GM19239 (cell line): ENCODE measurements at places on chromosomes 7 and 10.
A peak's percentile ranks its signal among the peaks of the same experiment; 100 is the strongest.

GRCh38 chr10:74909670-74910069 lies 83.3 kb downstream of the KAT6B start:
- no peak for DNase-seq

- no peak for DNase-seq
Measured at GRCh38 chr7:71616217-71616616, 484.3 kb downstream of the GALNT17 start.

- DNase-seq, result no peak
Measured at GRCh38 chr10:107037192-107038122, 127.0 kb downstream of the SORCS1 start.

DNA sequence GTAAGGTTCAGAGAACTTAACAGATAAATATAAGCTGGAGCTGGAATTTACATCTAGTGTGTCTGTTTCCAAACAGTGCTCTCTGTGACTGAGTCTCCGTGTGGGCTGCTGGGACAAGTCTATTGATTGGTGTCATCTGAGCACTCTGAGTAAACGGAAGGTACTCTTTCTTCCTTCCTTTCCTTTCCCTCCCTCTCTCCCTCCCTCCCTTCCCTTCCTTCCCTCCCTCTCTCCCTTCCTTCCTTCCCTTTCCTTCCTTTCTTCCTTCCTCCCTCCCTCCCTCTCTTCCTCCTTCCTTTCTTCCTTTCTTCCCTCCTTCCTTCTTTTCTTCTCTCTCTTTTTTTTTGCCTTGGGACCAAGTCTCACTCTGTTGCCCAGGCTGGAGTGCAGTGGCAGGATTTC lies 61.8 kb downstream of the ANKRD61 start:
- no peak for DNase-seq

DNA sequence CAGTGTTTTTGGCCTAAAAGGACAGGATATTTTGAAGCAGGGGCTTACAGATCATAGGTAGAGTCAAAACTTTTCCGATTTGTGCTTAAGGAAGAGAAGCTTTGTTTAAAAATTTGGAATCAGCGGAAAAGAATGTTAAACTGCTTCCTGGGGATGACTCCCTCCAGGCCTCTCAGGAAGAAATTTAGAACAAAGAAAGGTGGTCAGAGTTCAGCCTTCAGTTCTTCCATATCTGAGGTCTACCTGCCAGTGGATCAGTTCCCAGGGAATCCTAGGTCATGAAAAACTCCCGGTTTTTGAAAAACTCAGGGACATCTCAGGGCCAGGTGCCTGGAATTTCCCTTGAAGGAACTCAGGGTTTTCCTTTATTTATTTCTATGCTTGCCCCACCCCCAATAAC lies 100.3 kb downstream of the MCU start:
- no peak for DNase-seq

GRCh38 chr7:107501593-107501992 lies 31.7 kb downstream of the GPR22 start:
- DNase-seq, result peak; percentile 5

DNA sequence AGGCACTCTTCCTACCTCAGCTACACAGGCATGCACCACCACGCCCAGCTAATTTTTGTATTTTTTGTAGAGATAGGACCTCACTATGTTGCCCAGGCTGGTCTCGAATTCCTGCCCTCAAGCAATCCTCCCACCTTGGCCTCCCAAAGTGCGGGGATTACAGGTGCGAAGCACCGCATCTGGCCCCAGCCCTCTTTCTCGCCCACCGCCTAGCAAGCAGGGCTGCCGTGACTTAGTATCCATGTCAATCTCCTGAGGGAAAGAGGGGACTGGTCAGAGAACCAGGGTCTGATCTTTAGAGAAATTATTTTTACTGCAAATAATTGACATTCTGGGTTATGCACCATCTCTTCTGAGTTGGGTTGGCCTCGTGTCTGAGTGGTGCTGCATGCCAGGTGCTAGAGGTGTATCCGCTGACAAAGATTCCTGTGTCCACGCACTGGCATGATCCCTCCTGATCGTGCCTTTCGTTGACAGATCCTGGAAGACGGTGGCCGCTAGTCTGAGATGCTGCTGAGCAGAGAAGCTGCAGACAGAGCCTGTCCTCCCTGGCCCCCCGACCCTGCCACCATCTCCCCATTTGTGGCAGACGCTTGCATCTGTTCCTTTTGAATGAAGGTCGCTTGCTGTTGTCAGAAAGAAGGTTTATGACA lies 22.7 kb downstream of the WIPI2 start:
- DNase-seq, result no peak

GRCh38 chr7:134826105-134826504 lies 46.7 kb downstream of the CALD1 start:
- no peak for DNase-seq

GRCh38 chr7:68800316-68800715 lies 798.0 kb upstream of the AUTS2 start:
- DNase-seq, result no peak

DNA sequence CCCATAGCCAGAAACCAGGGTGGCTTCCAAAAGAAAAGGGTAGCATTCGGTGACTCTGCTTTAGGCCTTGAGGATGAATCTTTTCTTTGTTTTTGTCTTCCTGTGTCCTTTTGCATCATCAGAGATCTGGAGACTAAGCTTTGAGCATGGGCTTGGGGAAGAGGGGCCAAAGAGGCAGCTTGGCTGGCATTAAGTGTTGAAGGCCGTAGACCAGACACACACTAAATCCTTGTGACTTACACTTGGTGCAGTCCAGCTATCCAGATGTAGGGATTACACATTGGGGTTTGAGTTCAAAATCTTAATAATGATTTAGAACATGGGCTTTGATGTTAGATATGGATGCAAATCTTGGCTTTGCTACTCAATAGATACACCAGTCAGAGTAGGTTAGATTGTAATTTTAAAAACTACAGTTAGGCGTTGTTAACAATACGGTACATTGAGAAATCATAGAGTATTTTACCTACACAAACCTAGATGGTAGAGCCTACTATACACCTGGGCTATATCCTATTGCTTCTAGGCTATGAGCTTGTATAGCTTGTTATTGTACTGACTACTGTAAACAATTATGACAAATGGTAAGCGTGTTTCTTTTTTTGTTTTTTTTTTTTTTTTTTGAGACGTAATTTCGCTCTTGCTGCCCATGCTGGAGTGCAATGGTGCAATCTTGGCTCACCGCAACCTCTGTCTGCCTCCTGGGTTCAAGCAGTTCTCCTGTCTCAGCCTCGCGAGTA lies 3.5 kb downstream of the SEPTIN7 start:
- DNase-seq, result no peak

DNA sequence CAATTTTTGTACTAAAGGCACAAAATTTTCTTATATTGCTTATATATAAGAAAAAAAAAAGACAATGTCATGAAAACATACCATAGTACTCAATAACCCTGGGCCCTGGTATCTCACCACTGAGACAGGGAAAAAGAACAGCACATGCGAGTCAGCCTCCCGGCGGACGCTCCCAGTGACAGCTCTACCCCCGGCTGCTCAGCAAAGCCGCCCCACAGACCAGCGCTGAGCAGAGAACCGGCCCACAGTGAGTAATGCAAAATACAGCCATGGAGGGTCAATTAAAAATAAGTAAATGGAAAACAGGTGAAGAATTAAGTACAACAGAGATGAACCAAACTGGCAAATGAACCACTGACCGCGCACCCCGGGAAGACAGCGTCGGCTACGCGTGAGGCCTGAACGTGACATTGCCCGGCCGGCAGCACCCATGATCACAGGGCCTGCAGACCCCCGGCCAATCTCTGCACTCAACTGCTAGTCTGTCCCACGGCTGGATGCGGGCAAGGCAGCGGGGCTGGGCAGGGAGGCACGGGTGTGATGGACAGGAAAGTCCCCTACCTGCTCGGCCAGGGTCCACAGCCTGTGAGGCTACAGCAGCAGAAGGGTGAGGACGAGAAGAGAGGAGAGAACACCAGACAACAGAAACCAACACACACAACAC lies 175.9 kb downstream of the ZMYND11 start:
- no peak for DNase-seq

- no peak for DNase-seq
Measured at GRCh38 chr10:95920798-95921426, 13.1 kb downstream of the CC2D2B start.

DNA sequence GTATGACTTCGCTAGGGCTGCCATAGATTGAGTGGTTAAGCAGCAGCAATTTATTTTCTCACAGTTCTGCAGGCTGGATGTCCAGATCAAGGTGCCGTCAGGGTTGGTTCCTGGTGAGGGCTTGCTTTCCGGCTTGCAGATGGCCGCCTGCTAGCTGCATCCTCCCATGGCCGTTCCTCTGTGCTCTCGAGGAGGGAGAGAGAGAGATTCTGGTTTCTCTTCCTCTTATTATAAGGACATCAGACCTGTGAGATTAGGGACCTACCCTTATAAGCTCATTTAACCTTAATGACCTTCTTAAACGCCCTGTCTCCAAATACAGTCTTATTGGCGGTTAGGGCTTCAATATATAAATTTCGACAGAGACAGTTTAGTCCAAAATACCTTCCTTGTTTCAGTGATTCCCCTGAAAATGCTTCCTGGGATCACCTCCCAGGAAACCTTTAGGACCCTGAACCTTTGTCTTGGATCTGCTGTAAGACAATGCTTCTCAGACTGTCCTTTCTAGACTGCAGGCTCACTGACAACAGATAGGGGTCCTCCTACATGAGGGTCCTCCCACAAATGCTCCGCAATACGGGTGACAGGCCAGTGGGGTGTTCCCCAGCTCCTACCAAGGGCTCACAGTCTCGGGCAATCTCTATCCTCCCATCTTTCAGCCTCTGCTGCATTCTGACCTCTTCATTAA lies 82.5 kb upstream of the BAIAP2L1 start:
- no peak for DNase-seq

GRCh38 chr10:3564346-3565002 lies 220.5 kb downstream of the KLF6 start:
- DNase-seq, result no peak

- no peak for DNase-seq
Measured at GRCh38 chr7:47707583-47707982, 125.7 kb upstream of the TNS3 start.

- DNase-seq, result no peak
Measured at GRCh38 chr10:110797416-110797815, 74.3 kb upstream of the PDCD4 start.

- DNase-seq, result no peak
Measured at GRCh38 chr10:17838080-17838648, 29.0 kb downstream of the MRC1 start.

GRCh38 chr7:2023877-2024566 lies 208.7 kb downstream of the MAD1L1 start:
- DNase-seq, result no peak

- DNase-seq, result no peak
Measured at GRCh38 chr10:80196950-80197315, 8.4 kb downstream of the ANXA11 start.

DNA sequence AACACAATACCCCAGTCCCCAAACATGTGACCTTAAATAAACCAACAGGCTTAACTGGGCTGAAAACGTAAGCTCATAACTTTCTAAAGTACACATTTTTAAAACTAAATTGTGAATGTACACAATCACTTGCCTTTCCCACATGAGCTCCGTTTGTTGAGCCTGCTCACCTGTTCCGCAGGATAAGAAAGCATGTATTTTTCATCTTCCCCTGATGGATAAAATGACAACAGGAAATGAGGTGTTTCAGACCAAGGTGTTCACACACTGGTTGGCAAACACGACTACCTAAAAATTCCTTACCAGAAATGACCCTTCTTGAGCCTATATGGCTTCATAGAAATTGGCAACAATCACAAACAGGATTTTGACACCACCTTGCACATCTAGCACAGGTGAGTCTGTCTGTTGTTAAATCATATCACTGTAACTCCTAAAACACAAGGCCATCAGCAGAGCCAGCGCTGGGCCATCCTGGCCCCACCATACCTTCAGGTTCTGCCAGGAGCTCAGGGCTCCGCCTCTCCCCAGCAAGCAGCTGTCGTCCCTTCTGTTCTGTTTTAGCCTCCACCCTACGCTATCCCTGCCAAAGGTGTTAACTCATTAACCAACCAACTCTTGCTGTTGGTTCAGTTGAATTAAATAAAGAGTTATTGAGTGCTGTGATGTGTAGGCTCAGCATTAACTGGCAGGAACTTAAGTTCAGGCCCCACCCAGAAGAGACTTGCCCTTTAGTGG lies 73.6 kb upstream of the RNF32 start:
- DNase-seq, result no peak

DNA sequence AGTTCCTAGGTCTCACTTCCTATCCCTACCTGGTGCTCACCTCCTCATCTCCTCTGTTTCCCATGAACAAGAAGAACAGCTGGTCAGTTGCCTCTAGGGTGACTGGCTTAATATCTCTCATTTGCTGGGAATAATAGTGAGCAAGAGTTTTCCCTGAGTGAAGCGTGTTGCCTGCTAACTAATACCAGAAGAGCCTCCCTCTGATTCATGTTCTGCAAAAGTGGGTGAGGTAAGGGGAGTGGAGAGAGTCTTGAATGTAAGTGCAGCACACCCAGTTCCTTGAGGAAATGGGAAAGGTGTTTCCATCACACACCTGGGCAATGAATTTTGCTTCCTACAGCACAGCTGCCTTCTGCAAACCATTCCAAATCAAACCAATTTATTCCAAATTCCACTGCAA lies 29.6 kb downstream of the FZD1 start:
- DNase-seq, result no peak

GRCh38 chr7:156106107-156106426 lies 293.8 kb upstream of the SHH start:
- no peak for DNase-seq

DNA sequence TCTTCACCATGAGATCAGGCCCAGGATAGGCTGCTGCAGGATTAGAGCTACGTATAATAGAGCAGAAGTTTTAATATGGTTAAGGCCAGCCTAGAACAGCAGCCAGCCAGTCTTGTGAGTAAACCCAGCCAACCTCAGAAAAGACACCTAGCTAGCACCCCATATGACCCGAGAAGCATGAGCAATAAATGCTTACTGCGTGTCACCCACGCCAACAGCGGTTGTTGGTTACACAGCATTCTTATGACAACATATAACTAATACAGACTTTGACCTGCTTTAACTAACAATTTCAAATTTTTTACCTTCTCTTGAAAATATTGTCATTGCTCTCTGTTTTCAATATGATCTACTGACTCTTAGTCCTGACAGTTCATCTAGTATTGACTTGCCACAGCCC lies 105.7 kb downstream of the HBP1 start:
- DNase-seq, result no peak

DNA sequence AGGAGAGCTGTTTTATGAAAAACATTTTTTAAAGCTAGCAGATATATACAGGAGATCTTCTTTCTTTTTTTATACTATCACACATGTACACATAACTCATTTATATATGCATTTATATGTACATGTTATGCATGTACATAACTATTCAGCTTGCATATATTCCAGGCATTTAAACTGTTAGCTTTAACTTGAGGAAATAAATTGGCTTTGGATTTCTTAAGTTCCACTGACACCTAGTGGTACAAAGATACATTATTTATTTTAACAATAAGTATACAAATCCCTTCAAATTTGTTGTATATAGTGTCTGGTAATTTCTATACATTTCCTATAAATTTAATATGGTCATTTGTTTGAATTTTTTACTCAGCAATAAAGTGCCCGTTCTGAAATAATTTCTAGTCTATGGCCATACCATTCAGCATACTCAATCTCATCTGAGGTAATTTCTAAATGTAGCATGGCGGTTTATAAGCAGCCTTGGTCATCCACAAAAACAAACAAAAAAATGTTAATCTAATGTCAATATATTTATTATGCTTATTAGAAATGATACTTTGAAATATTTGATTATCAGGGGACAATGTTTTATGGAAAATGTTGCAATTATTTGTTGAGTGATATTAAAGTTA lies 11.6 kb downstream of the ZDHHC6 start:
- no peak for DNase-seq
